ENCODE measurements at places on chromosomes 1 and 21.

DNA sequence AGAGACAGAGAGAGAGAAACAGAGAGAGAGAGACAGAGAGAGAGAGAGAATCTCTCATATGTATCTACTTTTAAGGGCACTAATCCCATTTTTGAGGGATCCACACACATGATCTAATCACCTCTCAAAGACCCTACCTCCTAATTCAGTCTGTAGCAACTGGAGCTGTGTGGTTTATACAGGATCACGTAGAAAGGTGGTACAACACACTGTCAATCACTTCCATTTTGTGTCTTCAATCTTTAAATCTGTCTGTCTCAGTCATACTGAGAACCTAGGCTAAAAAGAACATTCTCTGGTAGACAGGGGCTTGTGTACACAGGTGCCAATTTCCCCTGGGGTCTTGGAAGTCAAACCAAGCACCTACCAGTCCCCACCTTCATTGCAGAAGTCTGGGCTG is 229.9 kb downstream of the TGFB2 start:
- no peak for DNase-seq

DNA sequence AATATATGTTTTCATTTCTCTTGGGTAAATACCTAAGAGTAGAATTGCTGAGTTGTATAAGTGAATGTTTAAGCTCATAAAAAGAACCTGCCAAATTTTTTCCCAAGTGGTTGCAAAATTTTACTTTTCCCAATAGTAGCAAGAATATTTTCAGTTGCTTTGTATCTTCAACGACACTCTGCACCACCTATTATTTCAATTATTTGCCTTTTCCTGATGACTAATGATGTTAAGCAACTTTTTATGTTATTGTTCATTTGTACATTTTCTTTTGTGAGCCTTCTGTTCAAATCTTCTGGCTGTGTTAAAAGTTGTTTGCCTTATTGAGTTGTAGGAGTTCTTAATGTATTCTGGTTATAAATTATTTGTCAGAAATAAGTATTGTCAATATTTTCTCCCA is 299.1 kb upstream of the NRIP1 start:
- no peak for DNase-seq

DNA sequence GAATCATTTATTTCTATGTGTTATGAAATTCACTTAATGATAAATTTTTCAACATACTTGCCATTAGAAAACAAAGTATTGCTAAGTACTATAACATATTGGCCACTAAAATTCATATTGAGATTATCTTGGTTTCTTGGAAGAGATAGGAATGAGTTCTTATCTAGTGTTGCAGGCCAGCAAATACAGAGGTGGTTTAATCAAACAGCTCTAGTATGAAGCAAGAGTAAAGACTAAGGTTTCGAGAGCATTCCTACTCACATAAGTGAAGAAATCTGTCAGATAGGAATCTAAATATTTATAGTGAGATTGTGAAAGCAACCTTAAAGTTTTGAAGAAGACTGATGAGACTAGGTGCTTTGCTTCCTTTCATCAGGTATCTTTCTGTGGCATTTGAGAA is 37.9 kb upstream of the FOXE3 start:
- no peak for DNase-seq

- DNase-seq, result no peak
These were observed 1041.3 kb upstream of the ADGRL4 start for GRCh38 chr1:80047791-80048190.

GRCh38 chr1:44947774-44948311 is 38.6 kb downstream of the EIF2B3 start:
- DNase-seq, result no peak

DNA sequence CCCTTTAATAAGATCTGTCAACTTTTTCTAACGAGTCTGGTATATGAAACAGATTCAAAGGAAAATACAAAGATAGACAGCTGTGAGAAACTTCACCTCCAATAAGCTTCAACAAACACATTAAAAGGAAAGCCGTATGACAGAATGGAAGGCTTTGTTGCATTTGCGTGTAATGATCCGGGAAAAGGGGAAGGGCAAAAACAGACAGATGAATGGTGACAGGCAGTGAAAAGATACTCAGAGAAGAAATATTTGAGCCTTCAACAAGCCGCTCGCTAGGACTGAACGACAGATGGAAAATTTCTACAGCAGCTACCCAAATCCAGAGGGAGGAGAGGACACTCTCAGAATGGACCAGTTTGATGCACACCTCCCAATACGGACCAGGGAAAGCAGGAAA is 14.9 kb downstream of the COPA start:
- no peak for DNase-seq
